ENCODE measurements at places on chromosomes 13 and 19.

- DNase-seq: no peak
Observed at GRCh38 chr19:43229315-43229714, 23.9 kb upstream of the PSG4 start.

DNA sequence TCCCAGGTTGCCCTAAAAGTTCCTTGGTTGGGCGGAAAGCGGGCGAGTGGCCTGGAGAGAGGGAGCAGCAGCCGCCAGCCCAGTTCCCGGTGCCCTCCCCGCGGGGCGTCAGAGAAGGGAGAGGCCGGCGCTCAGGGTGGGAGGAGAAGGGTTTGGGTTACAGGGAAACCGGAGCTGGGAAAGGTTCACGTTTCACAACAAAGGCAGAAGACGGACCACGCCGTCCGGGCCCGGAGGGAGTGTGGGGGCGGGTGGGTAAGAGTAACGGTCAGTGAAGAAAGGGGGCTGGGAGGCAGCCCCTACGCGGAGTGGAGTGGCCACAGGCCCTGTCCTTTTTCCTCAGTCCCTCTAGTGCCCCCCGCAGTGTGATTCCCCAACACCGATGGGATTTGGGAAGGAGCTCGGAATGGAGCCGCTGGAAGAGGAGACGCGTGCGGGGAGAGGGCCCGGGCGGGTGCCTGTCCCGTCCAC lies 1.6 kb downstream of the SIX5 start:
- DNase-seq: no peak

DNA sequence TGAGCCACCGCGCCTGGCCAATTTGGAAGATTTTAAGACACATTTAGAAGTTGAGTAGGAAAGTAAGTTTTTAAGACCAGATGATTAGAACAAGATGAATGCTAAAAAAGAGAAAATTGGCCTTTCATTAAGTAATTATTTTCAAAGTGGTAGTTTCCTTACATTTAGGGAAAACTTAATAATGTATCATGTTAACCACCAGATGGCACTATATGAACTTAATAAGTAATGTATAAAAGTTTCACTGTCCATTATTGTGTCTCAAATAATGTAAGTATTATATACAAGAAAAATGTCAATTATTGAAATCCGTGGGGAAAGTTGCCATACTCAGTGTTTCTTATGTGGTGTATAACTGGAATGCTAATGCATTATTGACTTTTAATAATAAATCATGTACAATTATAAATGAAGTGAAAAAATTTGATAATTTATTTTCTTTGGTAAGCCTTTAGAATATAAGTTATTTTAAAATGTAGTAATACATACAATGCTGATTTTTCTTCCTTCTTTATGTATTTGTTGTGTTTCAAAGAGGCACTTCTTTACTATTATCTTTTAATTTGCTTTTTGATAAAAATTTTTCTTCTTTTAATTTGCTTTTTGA lies 29.2 kb downstream of the COG6 start:
- DNase-seq: peak; percentile 24

DNA sequence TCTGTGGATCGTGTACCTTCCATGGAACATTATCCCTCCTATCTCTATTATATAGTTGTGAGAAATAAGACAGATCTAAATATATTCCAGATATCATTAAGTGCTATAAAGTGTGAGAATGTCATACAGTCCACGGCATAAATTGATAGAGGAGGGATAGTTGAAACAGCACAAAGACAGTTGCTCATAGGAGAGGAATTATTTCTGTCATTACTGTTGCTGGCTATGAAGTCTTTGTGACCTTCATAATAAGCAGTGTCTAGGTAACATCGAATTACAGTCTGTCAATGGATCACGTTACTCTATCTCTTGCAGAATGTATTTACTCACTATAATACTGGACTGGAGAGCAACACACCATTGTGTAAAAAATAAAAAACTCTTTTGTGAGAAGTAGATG lies 671.5 kb upstream of the PCDH20 start:
- DNase-seq: no peak

- DNase-seq: no peak
Observed at GRCh38 chr19:52007451-52007805, 583 bp downstream of the ZNF615 start.

GRCh38 chr13:21365574-21365973 lies 93.5 kb downstream of the ZDHHC20 start:
- no peak for DNase-seq

DNA sequence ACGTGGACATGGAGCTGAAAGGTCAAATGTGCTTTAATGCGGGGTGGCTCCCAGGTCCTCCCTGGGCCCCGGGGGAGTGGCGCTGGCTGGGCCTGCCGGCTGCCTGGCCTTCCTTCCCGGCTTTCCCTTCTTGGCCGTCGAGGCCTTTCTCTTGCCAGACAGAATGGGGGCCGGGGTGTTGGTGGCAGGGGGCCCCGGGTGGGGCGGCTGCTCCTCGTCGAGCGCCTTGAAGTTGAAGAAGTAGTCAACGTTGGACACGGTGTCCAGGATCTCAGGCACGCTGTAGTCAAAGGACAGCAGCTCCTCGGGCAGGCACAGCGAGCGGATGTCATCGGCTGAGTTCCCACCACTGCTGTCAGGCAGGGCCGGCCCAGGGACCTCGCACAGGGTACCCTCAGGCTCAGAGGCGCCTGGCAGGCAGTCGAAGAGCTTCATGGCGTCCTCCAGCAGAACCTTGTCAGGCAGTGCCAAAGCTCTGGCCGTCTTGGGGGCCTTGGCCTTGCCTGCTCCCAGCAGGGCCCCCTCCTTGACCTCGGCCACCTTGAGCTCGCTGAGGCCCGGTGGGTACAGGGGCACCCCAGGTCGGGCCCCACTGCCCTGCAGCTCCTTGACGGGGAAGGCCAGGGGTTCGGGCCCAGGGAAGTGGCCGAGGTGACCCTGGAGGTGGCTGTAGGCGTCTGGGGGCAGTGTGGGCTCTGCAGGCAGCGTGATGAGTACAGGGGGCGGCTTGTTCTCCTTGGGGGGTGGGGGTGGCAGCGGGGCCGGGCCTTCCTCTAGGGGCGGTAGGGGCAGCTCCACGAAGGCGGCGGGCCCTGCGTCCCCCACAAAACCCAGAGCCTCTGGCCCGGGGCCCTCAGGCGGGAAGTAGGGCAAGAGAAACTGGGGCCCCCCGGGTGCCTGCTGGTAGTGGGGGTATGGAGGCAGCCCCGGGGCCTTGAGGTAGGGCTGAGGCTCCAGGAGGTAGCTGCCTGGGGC lies 1.3 kb downstream of the PRR22 start:
- DNase-seq: no peak

GRCh38 chr19:7833225-7834099 lies 3.4 kb downstream of the EVI5L start:
- peak; percentile 44 for DNase-seq

DNA sequence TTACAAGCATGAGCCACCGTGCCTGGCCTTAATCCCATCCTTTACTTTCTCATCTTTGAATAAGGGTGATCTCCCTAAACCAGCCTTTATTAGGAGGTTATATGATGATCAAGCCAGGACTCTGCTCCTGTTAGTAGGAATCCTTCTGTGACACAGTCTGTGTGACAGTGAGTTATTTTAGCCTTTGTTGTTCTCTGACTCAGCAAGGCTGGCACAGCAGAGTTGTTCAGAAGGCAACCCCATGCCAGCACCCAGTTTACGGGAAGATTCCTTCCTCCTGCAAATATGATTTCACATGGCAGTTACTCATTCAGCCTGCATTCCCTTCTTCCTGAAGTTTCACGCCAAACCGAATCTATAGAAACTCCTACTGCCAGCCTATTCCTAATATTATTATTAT lies 10.5 kb upstream of the MIER2 start:
- DNase-seq: no peak

GRCh38 chr13:82374719-82375118 lies 1507.6 kb downstream of the SLITRK1 start:
- DNase-seq: no peak

GRCh38 chr13:76387566-76387965 lies 498.6 kb downstream of the KCTD12 start:
- no peak for DNase-seq

DNA sequence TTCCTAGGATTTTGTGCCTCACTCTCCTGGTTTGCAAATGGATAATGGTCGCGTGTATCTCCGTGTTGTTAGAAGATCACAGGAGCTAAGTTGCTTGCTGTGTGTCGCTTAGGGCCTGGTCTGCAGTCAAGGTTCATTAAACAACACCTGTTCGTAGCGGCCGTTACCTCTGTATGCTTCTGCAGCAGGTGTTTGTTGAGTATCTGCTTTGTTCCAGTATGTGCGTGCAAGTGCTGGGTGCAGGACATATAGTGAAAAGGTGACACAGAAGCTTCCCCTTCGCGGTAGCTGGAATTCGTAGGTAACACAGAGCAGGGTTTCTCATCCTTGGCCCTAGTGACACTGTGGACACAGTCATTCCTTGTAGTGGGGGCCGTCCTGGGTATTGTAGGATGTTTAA lies 5.4 kb downstream of the MED25 start:
- DNase-seq: no peak

DNA sequence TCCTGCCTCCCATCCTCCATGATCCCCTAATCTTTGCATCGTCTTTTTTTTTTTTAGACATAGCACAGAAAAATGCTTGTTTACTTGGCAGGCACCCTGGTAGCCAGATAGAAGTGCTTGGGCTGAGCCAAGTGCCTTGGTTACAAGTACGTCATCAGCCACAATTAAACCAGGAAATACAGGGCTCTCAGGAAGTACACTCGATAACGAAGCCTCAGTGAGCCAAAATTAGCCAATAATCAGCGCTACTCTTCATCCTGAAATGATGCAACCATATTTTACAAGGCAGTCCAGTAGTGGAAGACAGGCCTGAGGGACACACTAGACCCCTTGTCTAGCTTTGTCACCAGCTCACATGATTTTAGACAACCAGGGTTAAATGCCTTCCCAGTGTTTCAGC lies 194.0 kb upstream of the NBEA start:
- DNase-seq: no peak

- peak; percentile 52 for DNase-seq
Observed at GRCh38 chr13:41311406-41312175, 524 bp downstream of the NAA16 start.

GRCh38 chr13:32911506-32911905 lies 104.7 kb upstream of the KL start:
- no peak for DNase-seq

DNA sequence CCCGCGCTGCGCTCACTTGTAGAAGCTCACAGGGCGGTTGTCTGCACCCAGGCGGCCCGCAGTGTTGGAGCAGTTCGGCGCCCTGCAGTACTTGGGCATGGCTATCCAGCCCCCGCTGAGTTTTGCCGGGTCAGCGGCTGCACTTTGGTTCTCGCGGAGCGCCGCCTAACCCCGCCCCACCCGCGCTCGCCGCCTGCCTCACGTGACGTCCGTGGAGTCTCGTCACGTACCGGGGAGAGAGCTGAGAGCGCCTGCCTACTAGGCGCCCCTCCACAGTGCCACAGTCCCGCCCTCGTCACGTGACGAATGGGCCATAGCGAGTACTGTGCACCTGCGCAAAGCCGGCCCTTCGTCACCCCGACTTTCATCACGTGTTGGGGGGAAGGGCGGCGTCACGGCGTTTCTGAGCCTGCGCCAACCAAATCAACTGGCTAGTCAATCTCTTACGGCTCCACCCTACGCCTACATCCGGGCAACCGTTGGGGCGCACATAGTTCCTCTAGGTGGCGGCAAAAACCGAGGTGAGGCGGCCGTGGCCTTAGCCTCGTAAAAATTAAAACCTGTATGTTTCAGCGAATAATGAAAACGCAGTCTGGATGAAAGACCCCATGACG lies at the start of gene THAP8:
THAP8 (minus strand) TSS at position 167 of the 614 bp plus-strand sequence; CDS start at position 99, 68 bp downstream.
- peak; percentile 100 for DNase-seq

DNA sequence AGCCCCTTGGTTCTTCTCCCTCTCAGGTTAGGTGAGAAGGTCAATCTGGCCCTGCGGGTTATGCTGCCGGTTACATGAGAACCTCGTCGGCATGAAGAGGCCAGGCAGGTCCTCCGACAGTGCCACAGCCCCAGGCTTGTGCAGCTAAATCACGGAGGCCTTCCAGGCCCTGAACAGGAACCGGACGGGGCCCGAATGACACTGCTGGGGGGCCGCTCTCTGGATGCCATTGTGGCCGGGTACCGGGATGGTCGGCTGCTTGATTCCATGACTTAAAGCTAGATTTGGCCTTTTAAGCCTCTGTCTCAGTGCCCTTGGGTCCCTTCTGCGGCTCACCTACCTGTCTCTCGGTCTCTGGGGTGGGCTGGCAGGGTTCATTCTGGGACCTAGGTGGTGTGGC lies 48.4 kb downstream of the C1QTNF9 start:
- DNase-seq: no peak

GRCh38 chr19:49469828-49470614 lies 4.0 kb upstream of the FLT3LG start:
- DNase-seq: peak; percentile 28

GRCh38 chr19:18380843-18381242 lies 5.1 kb upstream of the GDF15 start:
- DNase-seq: no peak

GRCh38 chr13:101979825-101980224 lies 422.0 kb downstream of the FGF14 start:
- no peak for DNase-seq

- DNase-seq: no peak
Observed at GRCh38 chr19:28744943-28745342, 468.0 kb downstream of the UQCRFS1 start.

DNA sequence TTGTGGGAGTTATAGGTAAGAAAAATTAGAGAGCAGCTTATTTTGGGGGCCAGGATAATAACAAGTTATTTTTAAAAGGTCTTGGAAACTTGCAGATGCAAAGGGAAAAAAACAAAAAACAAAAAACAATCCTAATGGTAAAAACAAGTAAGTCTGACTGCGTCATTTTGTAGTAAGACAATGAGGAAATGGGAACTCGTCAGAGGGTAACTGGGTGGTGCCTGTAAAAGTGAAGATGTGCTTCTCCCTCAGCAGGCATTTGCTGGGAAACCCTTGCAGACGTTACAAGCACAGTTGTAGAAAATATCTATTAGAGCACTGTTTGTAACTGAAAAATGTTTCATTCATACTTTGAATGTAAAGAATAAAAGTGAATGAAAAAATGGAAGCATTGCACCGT lies 2.2 kb upstream of the TNFSF13B start:
- DNase-seq: no peak

GRCh38 chr19:38417544-38418506 lies 8.2 kb downstream of the RASGRP4 start:
- no peak for DNase-seq

GRCh38 chr19:44777715-44778347 lies at the start of gene CBLC:
Gene CBLC, plus strand, starts transcription at chr19:44777890. Its CDS starts 42 bp downstream, at chr19:44777932.
- no peak for DNase-seq

- DNase-seq: no peak
Observed at GRCh38 chr13:91346850-91347201, 661 bp upstream of the MIR17HG start.

- no peak for DNase-seq
Observed at GRCh38 chr19:3450796-3451411, 29.4 kb downstream of the SMIM24 start.
